ENCODE measurements at places on chromosomes 1 and 21. TPM values are rescaled to one million over a fixed set of nuclear protein-coding genes. Genes with fewer than 3 reads are reported as not detected.

- H3K36me3 ChIP-seq, result no peaks in the 10 kb centered on the region
- no peak overlapping the region for H3K27ac ChIP-seq
- DNase-seq, result no peak
- no peak overlapping the region for H3K4me3 ChIP-seq
- no peaks in the 10 kb centered on the region for H3K27me3 ChIP-seq
These were observed 144.6 kb upstream of the TNR start for GRCh38 chr1:175887981-175888428.

- H3K4me1 ChIP-seq, result no peaks in the 10 kb centered on the region
- H3K4me3 ChIP-seq, result no peak overlapping the region
- no peak for DNase-seq
These were observed 860.8 kb downstream of the BRINP3 start for GRCh38 chr1:189616893-189617292.

GRCh38 chr1:169869426-169869825, 24.3 kb downstream of the SCYL3 start:
- no peaks in the 10 kb centered on the region for H3K27me3 ChIP-seq
- H3K36me3 ChIP-seq, result no peaks in the 10 kb centered on the region
- DNase-seq, result no peak
- no peak overlapping the region for H3K27ac ChIP-seq

GRCh38 chr1:89758156-89758555, 62.7 kb upstream of the LRRC8D start:
- no peak overlapping the region for H3K27ac ChIP-seq
- H3K36me3 ChIP-seq, result no peaks in the 10 kb centered on the region
- DNase-seq, result no peak

DNA sequence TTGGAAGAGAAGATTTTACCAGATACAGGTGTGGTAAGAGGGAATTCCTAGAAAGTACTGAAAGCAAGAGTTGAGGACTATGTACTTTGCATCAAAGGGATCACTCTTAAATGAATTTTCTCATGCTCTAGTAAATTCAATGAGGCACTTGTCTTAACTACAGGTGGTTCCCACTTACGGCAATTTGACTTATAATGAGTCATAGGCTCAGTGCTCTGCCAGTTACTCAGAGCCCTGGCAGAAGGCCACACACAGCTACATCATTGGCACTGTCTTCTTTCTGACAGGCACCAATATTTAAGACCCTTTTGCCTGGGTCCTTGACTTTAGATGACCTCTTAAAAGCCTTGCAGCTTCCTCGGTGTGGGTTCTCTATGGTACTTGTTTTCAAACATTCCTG, 15.9 kb upstream of the ADAMTS5 start:
- no peak overlapping the region for H3K4me3 ChIP-seq
- DNase-seq, result no peak
- no peak overlapping the region for H3K27ac ChIP-seq
- no peaks in the 10 kb centered on the region for H3K27me3 ChIP-seq

PLPPR5 gene
- total RNA-seq, result not detected
